ENCODE measurements at places on chromosomes 2 and 18.

- DNase-seq: no peak
These were observed 28.8 kb downstream of the SDC1 start for GRCh38 chr2:20196053-20196656.

DNA sequence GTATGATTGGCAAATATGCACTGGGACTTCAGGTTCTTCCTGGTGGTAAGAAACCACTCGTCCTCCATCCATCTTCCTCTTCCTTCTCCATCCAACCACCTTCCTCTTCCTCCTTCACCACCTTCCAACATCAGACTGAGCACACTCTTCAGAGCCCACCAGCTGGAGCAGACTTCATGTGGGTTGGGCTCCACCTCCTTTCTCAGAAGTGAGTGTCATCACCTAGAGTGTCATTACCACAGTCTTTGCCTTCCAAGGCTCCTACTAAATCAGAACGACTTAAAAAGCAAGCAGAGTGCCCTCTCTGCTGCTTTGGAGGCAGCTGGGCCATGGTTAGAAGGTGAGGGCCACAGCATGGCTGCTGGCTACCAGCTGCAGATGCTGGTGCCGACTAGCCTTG is 171.6 kb downstream of the SH3RF3 start:
- no peak for DNase-seq

DNA sequence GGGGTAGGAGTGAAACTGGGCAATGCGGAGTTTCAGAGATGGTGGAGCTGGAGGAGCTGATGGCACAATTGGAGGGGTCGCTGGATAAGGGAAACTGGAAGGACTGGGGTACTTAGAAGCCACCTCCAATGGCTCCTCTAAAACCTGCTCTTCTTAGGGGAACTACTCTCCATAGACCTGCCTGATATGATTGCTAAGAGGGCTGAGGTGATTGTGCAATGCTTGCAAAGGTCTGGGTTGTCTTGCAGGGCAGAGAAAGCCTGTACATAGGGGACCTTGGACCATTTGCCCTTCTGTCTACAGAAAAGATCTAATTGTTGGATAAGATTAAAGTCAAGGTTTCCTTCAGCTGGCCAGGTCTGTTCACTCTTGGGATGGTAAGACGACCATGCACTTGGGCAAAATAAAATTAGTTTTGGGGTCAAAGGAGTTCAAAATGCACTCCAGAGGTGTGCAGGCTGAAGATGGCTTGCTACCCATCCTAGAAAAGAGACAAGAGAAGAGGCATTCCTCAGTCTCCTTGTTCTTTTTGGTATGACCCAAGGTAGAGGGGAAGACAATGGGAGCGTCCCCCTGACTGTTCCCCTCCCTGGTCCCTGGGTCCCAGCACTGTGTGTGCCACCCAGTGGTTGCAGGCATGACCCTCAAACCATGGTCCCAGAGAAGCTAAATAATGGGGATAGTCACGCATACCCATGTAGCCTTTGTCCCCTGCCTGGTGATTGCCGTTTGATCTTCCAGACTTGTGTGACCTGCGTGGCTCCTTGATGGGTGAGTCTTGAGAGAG is 41.1 kb downstream of the STK17B start:
- no peak for DNase-seq

DNA sequence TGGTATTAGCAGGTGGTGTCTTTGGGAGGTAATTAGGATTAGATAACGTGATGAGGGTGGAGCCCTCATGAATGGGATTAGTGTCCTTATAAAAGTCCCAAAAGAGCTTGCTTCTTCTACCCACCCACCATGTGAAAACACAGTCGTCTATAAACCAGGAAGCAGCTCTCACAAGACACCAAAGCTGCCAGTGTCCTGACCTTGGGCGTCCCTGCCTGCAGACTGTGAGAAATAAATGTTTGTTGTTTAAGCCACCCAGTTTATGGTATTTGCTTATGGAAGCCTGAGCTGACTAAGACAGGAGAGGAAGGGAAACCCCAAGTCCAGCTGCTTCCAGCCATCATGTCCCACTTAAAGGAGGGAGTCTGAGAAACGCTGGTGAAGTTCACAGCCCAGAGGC is 13.6 kb downstream of the ADI1 start:
- DNase-seq: no peak

GRCh38 chr2:127382831-127383230 is 4.9 kb downstream of the MAP3K2 start:
- no peak for DNase-seq

DNA sequence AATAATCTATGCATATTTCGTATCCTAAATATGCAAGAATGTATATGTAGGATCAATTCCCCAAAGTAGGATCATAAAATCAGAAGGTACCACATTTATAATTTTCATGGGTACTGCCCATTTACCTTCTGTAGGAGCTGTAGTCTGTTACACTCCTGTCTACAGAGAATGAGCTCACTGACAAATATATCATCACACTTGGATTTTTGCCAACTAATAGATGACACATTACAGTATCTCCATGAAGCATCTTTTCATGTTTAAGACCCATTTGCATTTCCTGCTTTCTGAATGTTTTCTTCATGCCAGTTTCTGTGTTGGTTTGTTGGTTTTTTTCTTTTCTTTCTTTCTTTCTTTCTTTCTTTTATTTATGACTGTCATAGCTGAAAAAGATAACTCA is 70.9 kb upstream of the EML6 start:
- DNase-seq: no peak

- DNase-seq: no peak
These were observed 170.0 kb upstream of the STK17B start for GRCh38 chr2:196341277-196341841.

DNA sequence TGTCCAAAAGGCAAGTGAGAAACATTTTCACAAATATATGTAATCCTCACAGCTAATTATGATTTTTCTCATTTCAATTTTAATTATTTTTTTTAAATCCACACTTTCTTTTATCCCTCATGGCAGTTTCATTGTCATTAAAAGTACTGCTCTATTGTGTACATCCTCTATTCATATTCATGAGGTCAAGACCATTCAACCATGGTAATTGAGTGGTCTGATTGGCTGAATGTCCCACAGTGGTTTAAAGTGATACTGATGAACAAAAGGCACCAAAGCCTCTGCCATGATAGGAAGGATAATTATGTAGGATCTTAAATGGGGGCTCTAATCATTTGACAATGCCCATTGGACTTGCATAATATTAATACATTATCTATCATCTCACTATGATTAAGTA is 108.4 kb upstream of the EPHA4 start:
- no peak for DNase-seq

GRCh38 chr18:51077217-51077616 is 47.2 kb downstream of the SMAD4 start:
- no peak for DNase-seq

DNA sequence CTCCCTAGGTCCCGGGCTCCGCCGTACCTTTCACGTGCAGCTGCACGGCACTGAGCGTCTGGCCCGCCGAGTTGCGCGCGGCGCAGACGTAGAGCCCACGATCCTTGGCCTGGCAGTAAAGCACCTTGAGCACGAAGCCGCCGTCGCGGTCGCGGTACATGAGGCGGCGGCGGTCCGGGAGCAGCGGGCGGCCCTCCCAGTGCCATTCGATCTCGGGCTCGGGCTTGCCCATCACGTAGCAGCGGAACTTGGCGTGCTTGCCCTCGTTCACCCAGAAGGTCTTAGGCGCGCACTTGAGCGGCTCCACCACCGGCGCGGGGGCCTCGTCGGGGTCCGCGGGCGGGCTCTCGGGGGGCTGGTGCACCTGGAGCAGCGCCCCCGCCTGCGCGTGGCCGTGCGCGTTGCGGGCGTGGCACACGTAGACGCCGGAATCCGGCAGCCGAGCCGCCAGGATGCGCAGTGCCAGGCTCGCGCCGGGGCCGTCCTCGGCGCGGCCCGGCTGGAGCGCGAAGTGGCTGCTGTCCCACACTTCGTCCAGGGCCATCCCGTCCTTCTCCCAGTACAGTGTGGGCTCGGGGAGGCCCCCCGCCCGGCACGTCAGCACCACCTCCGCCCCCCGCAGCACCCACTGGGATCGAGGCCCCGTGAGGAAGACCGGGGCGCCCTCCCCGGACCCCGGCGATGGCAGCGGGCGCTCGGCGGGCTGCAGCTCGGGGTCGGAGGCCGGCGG is 980 bp downstream of the OBSL1 start:
- DNase-seq: no peak

DNA sequence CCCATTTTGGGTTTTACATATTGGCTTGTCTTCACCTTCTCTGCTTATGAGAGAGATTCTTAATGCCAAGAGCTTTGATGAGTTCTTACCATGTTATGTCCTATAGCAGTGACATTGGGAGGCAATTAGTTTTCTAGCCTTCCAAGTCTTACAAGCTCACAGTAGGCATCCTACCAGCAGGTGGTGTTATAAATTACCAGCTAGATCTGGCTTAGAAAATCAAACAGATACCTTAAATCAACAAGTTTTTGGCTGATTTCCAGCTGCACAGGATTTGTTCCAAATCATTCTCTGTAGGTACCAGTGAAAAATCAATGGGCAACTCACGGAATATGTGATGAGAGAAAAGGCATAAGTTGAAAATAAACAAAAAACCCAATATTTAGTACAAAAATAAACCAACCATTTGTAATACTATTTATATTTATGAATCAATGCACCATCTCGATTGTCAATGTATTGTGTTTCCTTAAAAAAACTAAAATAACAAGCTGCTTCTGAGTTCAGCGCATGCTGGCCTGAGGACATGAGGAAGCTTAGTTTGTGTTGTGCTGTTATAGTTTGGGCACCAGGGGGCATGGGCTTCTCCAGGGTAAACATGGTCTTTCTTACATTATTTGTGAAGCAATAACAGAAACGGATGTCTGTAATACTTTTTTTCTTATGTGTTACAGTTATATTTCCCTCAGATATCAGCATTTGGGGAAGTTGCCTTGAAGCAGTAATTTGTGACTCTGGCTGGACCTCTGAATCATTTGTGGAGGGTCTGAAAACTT is 34.1 kb upstream of the NXPH2 start:
- DNase-seq: no peak

DNA sequence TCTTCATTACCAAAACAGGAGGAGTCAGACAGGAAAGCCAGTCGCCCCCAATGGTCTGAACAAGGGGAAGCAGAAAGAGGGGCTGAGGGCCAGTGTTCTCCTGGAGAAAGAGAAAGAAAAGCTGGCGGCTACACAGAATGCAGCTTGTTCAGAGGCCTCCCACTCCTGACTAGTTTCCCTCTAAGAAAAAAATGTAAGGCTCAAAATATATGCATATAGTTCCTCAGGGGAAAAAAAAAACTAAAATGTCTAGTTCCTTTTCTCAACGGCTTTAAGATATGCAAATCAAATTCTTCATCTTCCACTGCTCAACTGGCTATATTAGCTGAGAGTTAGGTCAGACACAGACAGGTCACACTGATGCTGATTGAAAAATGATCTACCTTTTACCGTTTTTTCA is 18.6 kb downstream of the MBOAT2 start:
- no peak for DNase-seq

- no peak for DNase-seq
These were observed 130.2 kb downstream of the SLC4A10 start for GRCh38 chr2:161754379-161754778.

Data from GOT3 (cell line).